ENCODE measurements at places on chromosomes 5 and 9.

DNA sequence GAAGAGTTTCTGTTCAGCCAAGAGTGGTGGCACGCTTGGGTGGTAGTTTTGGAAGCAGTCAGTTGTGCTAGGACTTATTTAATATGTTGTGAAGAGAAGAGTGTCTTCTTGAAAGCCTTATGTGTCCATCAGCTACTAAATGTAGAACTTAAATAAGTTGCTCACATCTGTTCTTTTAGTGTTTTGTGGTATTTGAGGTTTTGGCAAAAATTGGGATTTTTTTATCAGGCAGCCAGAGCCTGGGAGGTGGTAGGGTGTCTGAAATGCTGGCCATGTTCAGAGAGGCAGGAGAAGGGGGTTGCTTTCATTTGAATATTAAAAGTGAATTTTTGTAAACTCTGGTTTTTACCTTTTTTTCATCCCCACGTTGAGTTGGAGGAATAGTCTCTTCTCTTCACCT, 24.2 kb upstream of the ZBTB34 start:
- no peak for DNase-seq

- peak; percentile 63 for DNase-seq
Measured at GRCh38 chr5:179907556-179908324, at the start of gene TBC1D9B. Gene TBC1D9B (minus strand): TSS chr5:179907897. CDS start chr5:179907821, 76 bp downstream.

GRCh38 chr5:130549884-130550561, 615.0 kb downstream of the HINT1 start:
- no peak for DNase-seq

- DNase-seq, result no peak
Measured at GRCh38 chr9:105330201-105330600, 85.8 kb downstream of the SLC44A1 start.

DNA sequence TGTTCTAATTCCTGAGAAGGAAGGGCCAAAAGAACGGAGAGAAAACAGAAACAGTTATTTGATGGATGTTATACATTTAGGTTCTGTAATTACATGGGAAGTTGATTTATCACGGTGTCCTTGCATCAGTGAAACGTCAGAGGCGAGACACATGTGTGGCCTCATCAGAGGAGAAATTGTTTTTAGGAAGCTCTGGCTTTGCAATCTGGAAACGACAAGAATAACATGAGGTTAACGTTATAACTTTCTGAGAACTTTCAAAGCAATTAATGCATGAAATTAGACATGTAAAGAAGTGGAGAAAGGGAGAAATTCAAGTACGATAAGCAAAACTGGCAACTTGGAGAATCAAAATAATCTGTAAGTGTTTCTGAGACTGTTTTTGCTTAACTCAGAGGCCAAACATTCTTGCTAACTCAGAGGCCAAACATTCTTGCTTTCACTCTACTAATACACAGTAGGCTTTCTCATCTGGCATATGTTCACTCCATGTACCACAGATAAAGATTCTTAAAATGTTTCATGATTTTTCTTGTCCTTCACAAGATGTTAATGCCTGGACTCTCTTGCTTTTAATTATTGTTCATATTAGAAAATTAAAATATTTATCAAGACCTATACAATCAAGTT, 933.0 kb downstream of the TLE4 start:
- no peak for DNase-seq

- DNase-seq, result no peak
Measured at GRCh38 chr5:66247176-66247960, 103.3 kb downstream of the SREK1 start.

DNA sequence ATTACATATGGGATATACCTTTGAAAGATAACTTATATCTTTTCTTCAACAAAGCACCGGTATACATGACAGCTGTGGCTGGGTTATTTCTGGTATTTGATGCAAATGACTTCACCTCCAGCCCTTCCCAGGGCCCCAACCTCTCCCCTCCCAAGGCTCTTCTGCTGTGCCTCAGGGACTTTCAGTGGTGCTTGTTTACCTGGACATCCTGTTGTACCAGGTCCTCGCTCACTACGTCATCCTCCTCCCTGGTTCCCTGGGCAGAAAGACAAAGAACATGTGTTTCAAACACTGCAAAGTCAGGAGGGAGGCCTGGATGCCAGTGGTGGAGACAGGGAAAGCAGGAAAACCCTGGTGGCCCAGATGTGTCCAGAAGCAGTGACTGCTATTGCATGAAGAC, 23.4 kb downstream of the ANXA6 start:
- DNase-seq, result no peak

- peak; percentile 9 for DNase-seq
Measured at GRCh38 chr5:150904479-150905311, at the start of gene ZNF300. Gene ZNF300 (minus strand): TSS chr5:150904980. CDS start chr5:150903155, 1,825 bp downstream.

- no peak for DNase-seq
Measured at GRCh38 chr5:81800797-81801196, 49.9 kb upstream of the SSBP2 start.

GRCh38 chr5:133714161-133714915, 102.0 kb upstream of the FSTL4 start:
- no peak for DNase-seq

- no peak for DNase-seq
Measured at GRCh38 chr9:7118633-7119032, 360.9 kb downstream of the KDM4C start.

GRCh38 chr5:3993856-3994473, 398.3 kb downstream of the IRX1 start:
- no peak for DNase-seq

DNA sequence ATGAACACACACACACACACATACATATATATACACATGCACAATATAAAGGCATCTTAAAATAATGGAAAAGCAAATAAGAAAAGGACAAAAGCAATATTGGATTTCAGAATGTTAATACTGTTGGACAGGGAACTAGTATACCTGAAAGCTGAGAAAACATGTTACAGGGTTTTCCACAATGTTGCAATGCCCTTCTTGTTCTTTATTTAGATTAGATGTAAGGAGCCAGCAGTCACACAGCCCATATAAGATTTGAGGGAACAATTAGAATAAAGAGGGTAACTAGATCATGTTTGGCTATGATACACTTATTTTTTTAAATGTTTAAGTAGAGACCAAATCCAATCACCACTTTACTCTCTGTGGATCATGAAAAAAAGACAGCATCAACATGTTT, 61.7 kb downstream of the SH3TC2 start:
- no peak for DNase-seq

GRCh38 chr9:130156672-130157071, 15.5 kb upstream of the NCS1 start:
- DNase-seq, result no peak

- no peak for DNase-seq
Measured at GRCh38 chr5:126852841-126853271, 75.9 kb downstream of the LMNB1 start.

GRCh38 chr9:137449081-137449844, 8.1 kb upstream of the ENTPD8 start:
- DNase-seq, result peak; percentile 7

- no peak for DNase-seq
Measured at GRCh38 chr9:85212209-85212608, 529.5 kb downstream of the AGTPBP1 start.
